ENCODE measurements at places on chromosomes 13 and 19.

GRCh38 chr13:24254146-24254841 lies 55.1 kb upstream of the C1QTNF9 start:
- DNase-seq: no peak

DNA sequence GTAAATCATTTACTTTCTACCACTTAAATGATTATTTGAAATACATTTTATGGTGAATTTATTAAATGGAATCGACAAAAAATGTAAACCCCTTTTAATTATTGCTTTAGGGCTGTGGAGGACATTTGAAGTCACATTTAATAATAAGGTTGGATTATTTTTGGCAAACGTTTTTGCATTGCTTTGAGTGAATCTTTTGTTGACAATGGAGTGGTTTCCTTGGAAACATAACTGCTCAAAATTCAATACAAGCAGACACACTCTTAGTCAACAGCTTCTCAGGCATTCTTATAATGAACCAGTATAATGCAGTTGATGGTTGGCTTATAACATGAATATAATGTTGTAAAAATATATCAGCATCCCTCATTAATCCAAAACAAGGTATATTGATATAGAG lies 104.7 kb downstream of the DCLK1 start:
- no peak for DNase-seq

DNA sequence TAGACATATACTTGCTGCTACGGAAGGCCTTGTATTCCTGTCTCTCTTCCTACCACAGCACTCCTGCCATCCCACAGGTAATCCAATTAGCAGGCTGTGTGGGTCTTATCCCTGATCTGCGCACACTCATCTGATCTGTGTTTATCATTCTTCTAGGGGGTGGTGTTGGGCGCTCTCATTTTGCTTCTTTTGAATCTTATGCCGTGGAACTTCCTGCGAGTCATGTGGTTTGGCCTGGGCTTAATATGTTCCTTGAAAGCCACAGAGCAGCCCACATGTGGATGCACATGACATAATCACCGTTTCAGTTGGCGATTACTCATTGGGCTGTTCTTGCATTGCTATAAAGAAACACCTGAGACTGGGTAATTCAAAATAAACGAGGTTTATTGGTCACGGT lies 7.5 kb downstream of the RASA3 start:
- DNase-seq: peak; percentile 52

- no peak for DNase-seq
Measured at GRCh38 chr13:25943081-25943480, 108.7 kb downstream of the SHISA2 start.

DNA sequence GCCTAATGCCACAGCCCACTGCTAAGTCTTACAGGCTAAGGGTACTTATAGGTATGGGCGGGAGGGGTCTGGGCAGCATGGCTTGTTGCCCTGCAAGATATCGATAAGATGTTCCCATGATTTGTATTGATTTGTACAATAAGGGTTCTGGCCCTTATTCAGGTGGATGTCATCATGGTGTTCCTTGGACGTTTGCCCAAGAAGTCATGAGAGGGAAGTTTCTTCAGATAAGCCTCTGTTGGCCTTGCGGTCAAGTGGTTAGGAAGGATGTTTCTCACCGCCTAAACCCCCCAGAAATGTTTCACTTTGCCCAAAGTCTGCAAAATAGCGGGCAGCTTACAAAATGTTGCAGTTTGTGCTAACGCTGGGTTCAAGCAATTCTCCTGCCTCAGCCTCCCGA lies 7.3 kb downstream of the PARP4 start:
- no peak for DNase-seq

GRCh38 chr19:44315883-44316282 lies 11.1 kb upstream of the ZNF235 start:
- no peak for DNase-seq

DNA sequence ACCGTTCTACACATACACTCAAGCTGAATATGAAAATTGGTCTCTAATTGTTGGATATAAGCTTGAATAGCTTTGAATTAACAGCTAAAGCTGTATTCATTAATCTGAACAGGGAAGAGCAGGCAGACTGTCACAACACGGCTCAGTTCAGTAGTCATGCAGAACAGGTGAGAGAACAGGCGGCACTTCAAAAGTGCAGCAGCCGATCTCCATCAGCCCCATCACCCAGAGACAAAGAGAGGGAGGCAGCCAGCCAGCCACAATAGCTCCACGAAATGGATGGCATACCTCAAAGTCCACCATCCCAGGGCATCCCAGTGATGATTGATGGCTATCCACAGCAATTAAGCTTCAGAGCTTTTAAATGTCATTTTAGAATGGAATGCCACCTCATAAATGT lies 419.2 kb downstream of the OLFM4 start:
- no peak for DNase-seq

- no peak for DNase-seq
Measured at GRCh38 chr19:3084943-3085342, 9.2 kb upstream of the GNA11 start.

- no peak for DNase-seq
Measured at GRCh38 chr19:6531163-6531955, 533 bp downstream of the TNFSF9 start.

GRCh38 chr19:14985133-14985532 lies 5.5 kb upstream of the SLC1A6 start:
- DNase-seq: no peak

Data from stimulated activated CD8-positive, alpha-beta memory T cell treated with anti-CD3 and anti-CD28 coated beads, Interleukin-7, amount 100 ng/mL, for 24 hours (primary cell).